ENCODE measurements at places on chromosomes 16 and 17.

DNA sequence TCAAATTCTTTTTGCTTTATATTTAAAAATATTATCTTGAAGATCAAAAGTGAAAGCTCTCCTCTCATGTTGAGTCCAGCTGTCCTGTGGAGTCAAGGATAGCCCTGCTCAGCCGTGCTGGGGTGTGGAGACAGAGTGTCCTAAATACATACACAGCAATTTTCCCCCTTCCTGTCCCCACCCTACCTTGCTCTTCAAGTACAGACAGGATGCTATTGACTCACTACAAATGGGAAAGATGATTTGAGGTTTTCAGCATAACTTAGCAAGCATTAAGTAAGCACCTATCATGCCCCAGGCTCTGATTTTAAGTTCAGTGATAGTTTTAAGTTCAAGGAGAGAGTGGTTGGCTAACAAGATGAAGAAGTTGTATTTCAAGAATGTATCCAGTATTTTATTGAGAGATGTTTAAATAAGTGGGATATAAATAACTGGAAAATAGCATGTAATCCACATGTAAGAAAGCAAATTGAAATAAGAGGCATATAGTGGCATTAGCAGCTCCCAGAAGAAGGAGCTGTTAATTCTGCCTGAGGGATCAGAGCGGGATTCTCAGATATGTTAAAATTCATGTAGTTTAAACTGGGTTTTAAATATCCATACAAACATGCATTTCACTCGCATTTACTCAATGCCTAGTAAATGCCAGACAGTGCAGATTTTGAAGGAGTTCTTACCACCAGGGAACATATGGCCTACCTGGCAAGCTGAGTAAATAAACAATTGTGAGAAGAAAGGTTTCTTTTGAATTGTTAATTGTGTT is 183.5 kb upstream of the ANKFN1 start:
- DNase-seq, result no peak

- DNase-seq, result peak; percentile 69
These were observed 1.2 kb upstream of the CBX4 start for GRCh38 chr17:79840269-79840988.

- DNase-seq, result no peak
These were observed 2.2 kb downstream of the DCUN1D3 start for GRCh38 chr16:20897922-20898321.

GRCh38 chr16:35752773-35753558 is 2293.6 kb downstream of the TP53TG3F start:
- no peak for DNase-seq

GRCh38 chr16:89999831-90000574 is 19.3 kb downstream of the DBNDD1 start:
- DNase-seq, result no peak
